T-cell (primary cell): ENCODE measurements at places on chromosomes 2 and 18. TPM values are rescaled to one million over a fixed set of nuclear protein-coding genes. Genes with fewer than 3 reads are reported as not detected.
A peak's percentile ranks its signal among the peaks of the same experiment; 100 is the strongest.

SAG gene
- total RNA-seq: 0.37 TPM

DYSF gene
- total RNA-seq: 1.9 TPM

GRCh38 chr2:223771475-223771874 is 65.9 kb downstream of the AP1S3 start:
- no peaks in the 10 kb centered on the region for H3K27me3 ChIP-seq
- no peaks in the 10 kb centered on the region for H3K36me3 ChIP-seq
- H3K4me1 ChIP-seq: no peaks in the 10 kb centered on the region
- no peak for DNase-seq

SEMA4C gene
- total RNA-seq: 82.2 TPM

GRCh38 chr2:115199966-115200365 is 757.5 kb downstream of the DPP10 start:
- H3K4me1 ChIP-seq: no peaks in the 10 kb centered on the region
- no peak for DNase-seq
- H3K4me3 ChIP-seq: no peak overlapping the region
- no peaks in the 10 kb centered on the region for H3K36me3 ChIP-seq

COL5A2 gene
- total RNA-seq: 1.0 TPM

NT5DC4 gene
- not detected for total RNA-seq

DNA sequence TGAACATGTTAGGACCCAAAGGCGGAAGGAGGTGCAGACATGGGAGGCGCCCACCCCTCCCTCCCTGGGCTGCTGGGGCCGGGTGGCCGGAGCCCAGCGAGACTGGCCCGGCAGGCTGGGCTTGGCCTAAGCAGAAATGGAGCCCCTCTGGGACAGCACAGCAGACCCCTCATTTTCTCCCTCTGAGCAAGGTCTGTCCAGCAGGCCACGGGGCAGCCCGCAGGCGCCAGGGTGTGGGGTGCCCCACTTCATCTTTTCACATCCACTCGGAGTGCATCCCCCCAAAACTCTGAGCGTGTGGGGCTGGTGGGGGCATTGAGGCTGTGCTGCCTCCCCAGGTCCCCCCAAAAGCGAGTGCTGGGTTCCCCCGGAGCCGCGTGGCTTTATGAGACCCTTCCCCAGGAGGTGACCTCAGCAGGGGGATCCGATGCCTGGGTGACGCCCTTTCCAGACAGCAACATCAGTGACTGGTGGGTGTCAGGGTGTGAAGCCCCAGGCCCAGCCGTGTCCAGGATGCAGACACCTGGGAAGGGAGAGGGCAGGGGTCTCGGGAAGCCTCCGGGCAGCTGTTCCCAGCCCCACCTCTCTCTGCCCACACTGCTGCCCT is 36.7 kb upstream of the GPC1 start:
- H3K27me3 ChIP-seq: no peaks in the 10 kb centered on the region
- no peak overlapping the region for H3K4me3 ChIP-seq
- H3K27ac ChIP-seq: no peak overlapping the region
- H3K4me1 ChIP-seq: no peaks in the 10 kb centered on the region

GRCh38 chr2:33420726-33421125 is 55.7 kb upstream of the RASGRP3 start:
- no peak for DNase-seq
- H3K4me1 ChIP-seq: no peaks in the 10 kb centered on the region
- H3K36me3 ChIP-seq: no peaks in the 10 kb centered on the region
- no peak overlapping the region for H3K27ac ChIP-seq

GRCh38 chr2:217160103-217160743 is 300.4 kb upstream of the TNP1 start:
- H3K36me3 ChIP-seq: no peaks in the 10 kb centered on the region
- DNase-seq: no peak
- H3K4me3 ChIP-seq: no peak overlapping the region
- no peak overlapping the region for H3K27ac ChIP-seq
- H3K27me3 ChIP-seq: peaks cover 2% of the 10 kb centered on the region

GRCh38 chr2:62568983-62569837 is 63.2 kb upstream of the TMEM17 start:
- no peaks in the 10 kb centered on the region for H3K4me1 ChIP-seq
- H3K27me3 ChIP-seq: peaks cover 13% of the 10 kb centered on the region
- H3K4me3 ChIP-seq: no peak overlapping the region
- no peaks in the 10 kb centered on the region for H3K36me3 ChIP-seq
- H3K27ac ChIP-seq: no peak overlapping the region
- no peak for DNase-seq

DES gene
- total RNA-seq: 0.98 TPM

DNA sequence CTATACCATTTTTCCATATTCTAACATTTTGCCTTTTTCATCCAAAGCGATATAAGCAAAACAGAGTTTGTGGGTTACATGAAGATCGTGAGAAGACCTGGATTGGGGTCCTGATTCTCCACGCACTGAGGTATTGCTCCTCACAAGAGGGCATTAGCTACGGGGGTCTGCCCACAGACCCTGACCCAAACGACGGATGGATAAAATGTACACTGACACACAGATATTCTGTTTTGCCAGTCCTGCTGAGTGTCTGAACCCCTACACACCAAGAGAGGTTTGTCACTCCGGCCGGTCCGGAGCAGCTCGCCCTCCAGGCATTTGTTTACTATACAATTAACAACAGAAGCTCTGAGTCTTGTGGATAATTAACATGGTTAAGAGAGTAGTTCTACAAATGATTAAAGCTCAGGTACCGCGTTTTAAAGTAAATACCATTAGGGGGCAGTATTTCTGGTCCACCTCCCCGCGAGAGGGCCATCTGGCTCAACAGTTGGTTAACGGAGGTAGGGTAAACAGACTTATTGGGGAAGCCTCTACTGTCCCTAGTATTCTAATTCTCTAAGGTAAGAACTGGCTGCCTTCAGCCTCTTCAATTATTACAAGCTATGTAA is 28.4 kb downstream of the SCYGR8 start:
- H3K4me3 ChIP-seq: no peak overlapping the region
- H3K27ac ChIP-seq: no peak overlapping the region
- no peaks in the 10 kb centered on the region for H3K27me3 ChIP-seq

- H3K27me3 ChIP-seq: peaks cover 3% of the 10 kb centered on the region
- peak; percentile 37 for DNase-seq
- no peak overlapping the region for H3K4me3 ChIP-seq
- H3K27ac ChIP-seq: no peak overlapping the region
- no peaks in the 10 kb centered on the region for H3K4me1 ChIP-seq
Observed at GRCh38 chr2:65204461-65205210, 23.0 kb upstream of the ACTR2 start.

DNA sequence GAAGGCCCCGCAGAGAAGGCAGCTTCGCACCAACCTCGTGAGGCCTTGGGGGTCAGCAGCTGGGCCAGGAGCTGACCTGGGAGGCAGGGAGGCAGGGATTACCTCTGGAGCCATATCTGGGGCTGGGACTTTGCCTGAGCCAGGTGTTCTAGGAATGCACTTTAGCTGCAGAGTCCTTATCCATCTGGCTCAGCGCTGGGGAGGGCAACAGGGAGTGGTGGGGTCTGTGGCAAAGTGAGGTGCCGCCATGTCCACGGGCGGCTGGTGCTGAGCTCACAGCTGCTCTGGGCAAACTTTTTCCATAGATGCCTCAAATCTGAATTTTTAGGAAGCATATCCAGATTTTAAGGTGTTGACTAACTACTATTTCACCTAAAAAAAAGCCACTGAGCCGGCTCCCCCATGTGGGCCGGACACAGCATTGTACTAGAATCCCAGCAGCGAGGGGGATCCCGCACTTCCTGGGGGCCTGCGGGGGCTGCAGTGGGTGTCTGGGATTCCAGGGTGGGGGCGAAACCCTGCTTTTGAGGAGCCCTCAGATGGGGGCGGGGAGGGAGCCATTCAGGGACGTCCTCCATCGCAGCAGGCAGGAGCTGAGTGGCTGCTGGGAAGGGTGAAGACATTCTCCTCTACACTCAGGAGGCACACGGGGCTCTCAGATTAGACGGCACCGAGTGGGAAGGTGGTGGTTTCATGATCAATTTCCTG is 34.6 kb downstream of the RTP5 start:
- no peaks in the 10 kb centered on the region for H3K36me3 ChIP-seq
- H3K4me3 ChIP-seq: no peak overlapping the region
- H3K27me3 ChIP-seq: no peaks in the 10 kb centered on the region
- no peaks in the 10 kb centered on the region for H3K4me1 ChIP-seq
- DNase-seq: no peak
- H3K27ac ChIP-seq: no peak overlapping the region

DNA sequence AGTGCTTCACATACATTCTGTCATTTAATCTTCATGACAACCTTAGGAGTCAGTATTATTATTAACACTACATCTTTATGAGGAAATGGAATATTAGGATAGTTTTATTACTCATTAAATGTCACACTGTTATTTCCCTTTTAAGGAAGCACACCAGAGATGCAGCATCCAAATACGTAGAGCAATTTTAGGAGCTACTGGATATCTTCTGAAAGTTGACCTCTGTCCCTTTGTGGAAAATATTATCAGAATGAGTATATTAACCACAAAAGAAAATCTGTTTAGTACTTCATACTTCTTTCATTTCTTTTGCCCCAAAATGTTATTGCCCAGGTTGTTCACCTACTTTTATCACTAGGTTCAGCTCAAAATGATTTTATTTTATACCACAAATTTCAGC is 72.9 kb upstream of the APCDD1 start:
- no peak overlapping the region for H3K27ac ChIP-seq
- H3K4me3 ChIP-seq: no peak overlapping the region
- no peaks in the 10 kb centered on the region for H3K27me3 ChIP-seq
- H3K36me3 ChIP-seq: no peaks in the 10 kb centered on the region
- no peak for DNase-seq

SMPD4 gene
- total RNA-seq: 73.5 TPM

- H3K4me3 ChIP-seq: no peak overlapping the region
- no peaks in the 10 kb centered on the region for H3K4me1 ChIP-seq
- no peak overlapping the region for H3K27ac ChIP-seq
- H3K36me3 ChIP-seq: peaks cover 7% of the 10 kb centered on the region
- DNase-seq: no peak
Observed at GRCh38 chr2:11256166-11256565, 88.3 kb downstream of the ROCK2 start.

MOGAT1 gene
- not detected for total RNA-seq

DNA sequence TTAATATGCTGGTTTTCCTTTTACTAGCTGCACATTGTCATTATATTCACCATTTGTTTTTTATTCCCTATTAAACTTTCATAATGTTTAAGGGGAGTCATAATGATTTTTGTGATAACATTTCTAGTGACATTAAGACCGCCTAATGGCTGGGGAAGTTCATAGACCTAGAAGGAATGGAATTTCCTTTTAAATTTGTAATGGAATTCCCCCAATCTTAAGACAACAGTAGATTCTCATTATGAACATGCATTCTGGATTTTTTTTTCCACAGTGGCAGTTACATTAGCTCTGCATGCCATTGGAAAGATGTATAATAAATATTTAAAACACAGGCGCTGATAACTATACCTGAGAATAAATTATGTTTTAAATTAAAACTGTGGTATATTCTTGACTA is 8.4 kb downstream of the YPEL5 start:
- no peak for DNase-seq
- peaks cover 7% of the 10 kb centered on the region for H3K4me1 ChIP-seq
- no peak overlapping the region for H3K4me3 ChIP-seq
